ENCODE measurements at places on chromosomes 5 and 9. TPM values are rescaled to one million over a fixed set of nuclear protein-coding genes. Genes with fewer than 3 reads are reported as not detected.

IL13 gene
- not detected for total RNA-seq

PCDHB9 gene
- 19.8 TPM for total RNA-seq

TRUB2 gene
- 11.4 TPM for total RNA-seq

KIF24 gene
- total RNA-seq = 0.33 TPM

NAIP gene
- total RNA-seq = 19.8 TPM

FOXD4L6 gene
- not detected for total RNA-seq
